NCI-H748 treated with DMSO at 0.1 percent for 48 hours (cell line): ENCODE measurements at places on chromosomes 2 and 18.

DNA sequence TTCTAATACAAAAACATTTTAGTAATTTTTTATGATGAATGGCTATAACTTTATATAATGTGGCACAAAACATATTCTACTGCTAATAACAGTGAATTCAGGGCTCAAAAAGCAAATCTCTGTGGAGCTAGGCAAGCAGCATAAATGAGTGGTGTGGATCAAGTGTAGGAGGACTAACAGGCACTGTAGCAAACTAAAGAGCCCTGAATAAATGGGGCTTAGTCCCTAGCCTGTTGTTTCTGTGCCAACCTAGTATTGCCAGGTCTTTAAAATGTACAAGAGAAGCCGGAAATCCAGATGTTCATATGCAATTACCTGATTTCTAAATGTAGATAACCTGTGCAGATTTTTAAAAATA, 18.5 kb downstream of the REL start:
- DNase-seq, result no peak

GRCh38 chr2:229066121-229066715, 204.9 kb downstream of the PID1 start:
- no peak for DNase-seq

DNA sequence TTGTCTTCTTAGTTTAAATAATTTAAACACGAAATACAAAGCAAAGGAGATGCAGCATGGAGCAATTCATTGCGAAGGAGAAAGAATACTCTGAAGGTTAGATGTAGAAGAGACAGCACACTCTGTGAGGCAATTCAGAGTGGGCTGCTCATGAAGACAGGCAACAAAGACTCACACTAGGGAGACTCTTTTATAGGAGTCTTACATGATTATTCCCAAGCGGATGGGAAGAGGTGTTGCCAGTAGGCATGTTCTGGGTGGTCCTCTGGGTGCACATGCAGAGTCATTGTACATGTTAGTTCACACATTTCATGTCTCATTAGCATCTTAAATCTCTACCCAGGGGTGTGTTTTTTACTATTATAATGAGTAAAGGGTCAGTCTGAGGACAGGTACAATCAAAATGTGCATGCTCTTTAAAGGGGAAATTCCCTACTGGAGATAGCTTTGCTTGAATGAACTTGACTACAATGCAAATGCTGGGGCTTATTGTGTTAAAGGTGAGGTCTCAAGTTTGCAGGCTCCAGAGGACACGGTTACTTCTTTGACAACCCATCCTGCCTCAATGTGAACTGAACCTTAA, 275.5 kb downstream of the CDH19 start:
- no peak for DNase-seq

GRCh38 chr2:73176205-73176880, 26.0 kb upstream of the NOTO start:
- DNase-seq, result no peak

DNA sequence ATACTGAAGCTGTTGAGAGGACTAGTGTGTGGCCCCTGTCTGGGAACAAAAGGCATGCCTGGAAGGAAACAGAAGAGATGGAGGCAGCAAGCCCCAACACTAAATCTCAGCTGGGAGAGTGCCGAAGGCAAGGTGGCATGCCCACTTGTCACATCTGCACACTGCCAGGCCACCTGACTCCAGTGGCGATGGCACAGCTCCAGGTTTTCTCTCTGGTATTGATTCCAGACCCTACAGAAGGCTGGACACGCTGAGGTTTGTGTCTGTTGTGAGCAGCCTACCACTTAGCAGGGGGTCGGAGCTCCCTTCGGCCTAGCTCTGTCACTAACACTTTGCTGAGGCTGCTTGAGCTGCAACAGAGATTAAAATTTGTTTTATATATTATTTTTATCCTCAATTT, 307.3 kb downstream of the TDRD15 start:
- DNase-seq, result no peak

DNA sequence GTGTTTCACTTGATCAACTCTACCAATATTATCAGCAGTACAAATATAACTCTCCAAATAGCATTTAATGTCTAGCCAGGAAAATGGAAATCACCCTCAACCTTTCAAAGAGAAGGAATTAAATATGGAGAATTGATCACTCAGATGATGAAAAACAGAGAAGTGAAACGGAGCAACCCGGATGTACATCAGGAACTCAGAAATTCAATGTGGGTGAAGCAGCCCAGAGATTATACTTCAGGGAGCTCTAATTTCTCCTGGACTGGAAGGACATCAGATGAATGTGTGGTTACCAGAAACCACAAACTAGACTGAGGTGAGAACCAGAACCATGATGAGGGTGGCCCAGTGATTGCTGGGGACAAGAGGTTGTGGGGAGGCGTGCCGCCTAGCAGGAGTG, 35.5 kb upstream of the COBLL1 start:
- no peak for DNase-seq

DNA sequence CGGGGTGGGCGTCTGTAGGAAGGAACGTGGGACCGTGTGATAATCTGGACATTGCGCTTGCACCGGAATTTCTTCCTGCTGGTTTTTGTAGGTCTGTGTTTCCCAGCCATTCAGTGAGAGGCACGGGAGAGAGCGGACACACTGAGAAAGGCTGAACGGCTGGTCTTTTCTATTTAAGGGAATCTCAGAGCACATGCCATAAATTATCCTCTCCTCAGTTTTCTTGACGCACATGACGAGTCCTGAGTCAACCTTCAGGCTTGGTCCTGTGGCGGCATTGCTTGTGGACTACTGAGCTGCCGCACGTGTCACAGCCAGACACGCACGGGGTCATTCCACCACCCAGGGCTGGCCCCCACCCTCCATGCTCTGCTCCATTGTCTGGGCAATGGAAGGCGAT, 519.3 kb upstream of the ID2 start:
- DNase-seq, result no peak

DNA sequence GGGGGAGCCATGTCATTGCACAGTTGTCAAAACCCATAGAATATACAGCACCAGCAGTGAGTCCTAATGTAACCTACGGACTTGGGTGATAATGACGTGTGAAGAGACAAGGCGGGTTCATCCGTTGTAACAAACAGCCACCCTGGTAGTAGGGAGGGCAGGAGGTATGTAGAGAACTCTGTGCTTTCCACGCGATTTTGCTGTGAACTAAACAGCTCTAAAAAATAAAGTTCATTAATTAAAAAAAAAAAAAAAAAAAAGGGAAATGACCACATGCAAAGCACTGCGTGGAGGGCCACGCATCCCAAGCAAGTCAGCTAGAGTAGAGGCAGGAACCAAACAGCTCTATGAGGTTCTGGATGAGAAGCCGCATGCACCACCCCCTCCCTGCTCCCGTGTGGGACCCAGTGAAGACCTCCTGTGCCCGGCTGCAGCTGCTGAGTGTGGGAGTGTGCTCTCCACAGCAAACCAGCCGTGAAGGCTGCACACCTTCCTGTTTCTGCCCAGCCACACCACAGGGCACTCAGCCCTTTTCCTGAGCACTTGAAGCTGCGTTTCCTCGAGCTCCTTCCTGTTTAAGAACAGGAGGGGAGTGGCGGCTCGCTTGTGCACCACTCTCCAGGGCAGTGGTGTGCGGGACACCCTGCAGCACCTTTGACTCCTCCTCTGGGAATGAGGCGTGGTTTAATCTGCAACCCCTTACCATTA, 65.6 kb downstream of the ODC1 start:
- DNase-seq, result no peak

DNA sequence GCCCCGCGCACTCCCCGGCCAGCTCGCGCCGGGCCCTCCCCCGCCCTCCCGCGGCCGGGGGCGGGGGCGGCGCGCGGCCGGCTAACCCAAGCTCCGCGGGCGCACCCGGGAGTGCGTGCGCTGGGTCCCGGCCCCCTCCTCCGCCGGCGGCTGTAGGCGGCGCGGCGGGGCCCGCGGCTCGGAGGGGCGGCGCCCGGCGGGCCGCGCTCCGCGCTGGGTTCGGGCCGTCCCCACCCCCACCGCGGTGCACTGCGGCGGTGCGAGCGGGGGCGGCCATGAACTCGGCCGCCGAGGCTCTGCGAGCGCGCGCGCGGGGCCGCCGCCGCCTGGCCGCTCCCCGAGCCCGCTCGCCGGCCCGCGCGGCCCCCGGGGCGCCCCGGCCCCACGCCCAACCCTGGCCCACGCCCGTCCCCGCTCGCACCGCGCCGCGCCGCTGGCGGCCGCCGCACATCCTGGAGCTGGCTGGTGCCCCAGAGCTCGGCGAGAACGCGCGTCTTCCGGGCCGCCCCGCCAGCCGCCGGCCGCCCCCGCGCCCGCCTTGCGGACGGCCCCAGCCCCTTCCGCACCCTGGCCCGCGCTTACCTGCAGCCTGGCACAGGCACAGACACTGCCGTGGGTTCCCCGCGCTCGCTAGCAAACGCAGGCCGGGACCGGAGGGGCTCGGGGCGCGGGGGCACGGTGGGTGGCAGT, at the start of gene ZBTB14:
Gene ZBTB14, minus strand, starts transcription at position 496 of the 690 bp plus-strand sequence. CDS start 2,480 bp downstream, outside the sequence.
- no peak for DNase-seq

DNA sequence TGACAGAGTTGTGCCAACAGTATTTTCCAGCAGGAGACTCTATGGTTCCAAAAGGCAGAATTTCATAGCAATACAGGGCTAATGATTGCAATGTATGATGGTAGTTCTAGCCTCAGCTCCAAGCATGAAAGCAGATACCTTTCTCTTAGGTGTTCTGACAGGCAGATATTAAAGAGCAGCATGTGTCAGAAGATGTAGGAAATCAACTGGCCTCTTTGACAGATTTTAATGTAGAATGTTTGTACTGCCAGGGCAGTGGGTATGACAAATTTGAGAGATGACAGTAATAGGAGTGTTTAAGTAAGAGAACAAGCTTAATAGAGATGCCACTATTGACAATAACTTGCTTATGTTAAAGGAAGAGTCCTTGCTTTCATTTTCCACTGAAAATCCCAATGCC, 21.5 kb upstream of the VWC2L start:
- DNase-seq, result no peak

DNA sequence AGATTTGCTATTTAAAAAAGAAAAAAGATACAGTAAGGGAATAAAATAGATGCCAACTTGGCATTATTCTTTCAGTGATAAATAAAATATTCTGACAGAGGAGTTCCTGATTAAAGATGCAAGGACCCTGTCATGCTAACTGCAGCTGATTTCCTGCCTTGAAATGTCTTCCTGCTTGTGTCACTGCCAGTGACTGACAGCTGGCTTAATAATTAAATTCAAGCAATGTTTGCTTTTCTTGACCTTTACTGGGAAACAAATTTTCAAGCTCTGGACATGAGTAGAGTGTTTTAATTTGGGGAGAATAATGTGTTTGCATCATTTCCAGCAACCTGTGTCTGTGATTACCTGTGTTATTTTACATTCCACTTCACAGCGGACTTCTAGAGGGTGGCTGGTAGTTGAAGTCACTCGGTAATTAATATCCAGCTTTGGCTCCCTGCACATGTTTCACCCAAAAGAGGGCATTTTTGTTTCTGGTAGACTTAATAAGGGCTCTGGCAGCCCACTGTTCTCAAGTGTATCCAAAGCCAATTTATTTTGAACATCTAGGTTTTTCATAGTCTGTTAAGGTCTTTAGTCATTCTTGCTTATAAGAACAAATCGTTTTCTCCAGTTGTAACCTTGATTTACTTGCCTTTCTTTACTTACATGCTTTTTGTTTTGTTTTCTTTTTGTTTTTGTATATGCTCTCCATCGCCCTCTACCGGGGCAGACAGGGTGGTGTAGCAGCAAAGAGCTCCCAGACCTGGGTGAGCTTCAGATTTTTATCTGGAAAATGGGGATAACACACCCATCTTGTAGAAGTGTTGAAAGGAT, 48.5 kb upstream of the PROKR1 start:
- DNase-seq, result peak; percentile 7

- DNase-seq, result no peak
Observed at GRCh38 chr2:104462731-104463130, 391.2 kb upstream of the POU3F3 start.

- DNase-seq, result peak; percentile 68
Observed at GRCh38 chr2:121185571-121186074, 99.4 kb downstream of the TFCP2L1 start.

DNA sequence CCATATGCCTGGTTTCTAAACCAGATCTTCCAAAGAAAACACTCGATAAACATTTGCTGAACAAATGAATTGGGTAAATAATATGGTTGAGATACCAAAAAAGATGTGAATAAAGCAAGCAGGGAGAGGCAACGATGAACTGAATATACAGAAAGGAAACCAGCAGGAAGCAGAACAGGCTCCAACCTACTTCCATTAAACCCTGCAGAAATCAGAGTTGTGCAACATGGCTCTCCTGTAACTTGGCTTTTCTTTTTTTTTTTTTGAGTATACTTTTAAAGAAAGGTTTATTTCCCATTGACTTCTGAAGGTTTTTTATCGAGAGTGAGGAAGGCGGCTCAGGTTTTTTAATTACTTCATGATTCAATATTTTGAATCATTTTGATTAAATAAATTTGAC, 23.5 kb downstream of the ITSN2 start:
- DNase-seq, result no peak

DNA sequence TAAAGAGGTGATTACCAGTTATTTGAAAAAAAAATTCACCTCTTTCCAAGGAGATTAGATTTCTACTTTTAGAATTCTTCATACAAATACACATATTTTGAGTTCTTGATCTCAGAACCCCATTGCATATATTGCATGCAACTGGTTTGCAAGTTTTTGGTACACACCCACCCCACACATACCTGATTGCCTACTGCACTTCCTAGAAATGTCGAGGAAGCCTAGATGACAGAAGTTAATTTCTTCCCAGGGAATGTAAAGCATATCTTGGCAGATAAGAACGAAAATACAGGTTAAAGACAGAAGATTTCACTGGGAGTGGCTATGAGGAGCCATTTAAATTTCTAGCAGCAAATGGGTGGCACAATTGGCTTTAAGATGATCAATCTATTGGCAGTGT, 67.1 kb upstream of the IL1R1 start:
- DNase-seq, result no peak

DNA sequence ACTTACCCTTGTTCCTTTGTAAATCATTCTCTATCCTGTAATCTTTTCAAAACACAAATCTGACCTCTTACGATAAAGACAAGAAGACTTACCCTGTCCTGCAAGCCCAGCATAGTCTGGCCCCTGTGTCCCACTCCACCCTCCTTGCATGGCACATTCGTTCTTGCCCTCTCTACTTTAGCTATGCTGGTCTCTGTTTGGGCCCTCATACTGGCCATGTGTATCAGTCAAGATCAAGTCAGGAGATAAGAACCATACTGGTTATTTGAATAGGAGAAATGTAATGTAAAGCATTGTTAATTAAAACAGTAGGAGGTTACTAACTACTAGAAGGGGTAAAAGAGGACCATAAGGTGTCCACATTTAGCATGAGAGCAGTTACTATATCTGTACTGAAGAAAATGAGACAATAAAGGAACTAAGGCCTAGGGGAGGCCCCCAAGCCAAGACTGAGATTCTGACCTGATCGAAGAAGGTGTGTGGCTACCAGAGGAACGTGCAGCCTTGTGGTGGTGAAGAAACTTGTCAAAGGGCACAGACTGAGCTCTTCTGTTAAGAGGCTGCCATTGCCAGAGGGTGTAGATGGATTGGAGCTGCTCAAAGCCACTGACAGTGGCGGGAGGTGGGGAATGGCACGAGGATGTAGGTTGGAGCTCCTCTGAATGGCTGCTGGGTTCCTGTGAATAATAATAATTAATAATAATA, 80.8 kb downstream of the KCTD18 start:
- no peak for DNase-seq

GRCh38 chr18:24016643-24017042, 2.1 kb downstream of the TTC39C start:
- DNase-seq, result peak; percentile 55
